ENCODE measurements at places on chromosomes 7 and 10.

- DNase-seq: no peak
Measured at GRCh38 chr10:106582291-106582690, 582.2 kb downstream of the SORCS1 start.

DNA sequence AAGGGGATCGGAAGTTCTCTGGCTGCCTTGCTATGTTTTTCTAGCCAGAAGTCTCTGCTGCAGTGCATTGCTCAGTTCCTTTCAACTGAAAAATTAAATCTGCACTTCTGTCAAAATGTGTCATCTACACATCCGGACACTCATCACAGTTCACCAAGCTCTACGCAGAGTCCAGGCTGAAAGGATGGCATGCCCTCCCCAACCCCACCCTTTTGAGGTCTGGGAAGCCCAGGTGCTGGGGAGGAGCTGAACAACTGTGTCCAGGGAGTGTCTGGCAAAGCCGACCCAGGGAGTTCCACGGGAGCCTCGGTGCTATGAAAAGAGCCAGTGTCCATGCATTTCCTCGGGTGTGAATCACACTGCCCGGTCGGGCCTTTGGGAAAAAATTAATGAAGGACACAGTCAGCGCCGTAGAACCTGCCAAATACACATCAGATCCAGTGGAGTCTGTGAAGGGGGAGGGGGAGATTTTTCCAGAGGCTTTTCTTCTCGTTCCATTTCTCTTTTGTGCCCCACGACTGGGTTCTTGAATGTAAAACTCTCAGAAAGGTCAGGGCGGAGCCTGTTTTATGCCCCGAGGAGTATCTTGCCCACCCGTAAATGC is 757 bp upstream of the PALS2 start:
- DNase-seq: peak; percentile 50

- DNase-seq: no peak
Measured at GRCh38 chr10:86960863-86961434, 2.5 kb downstream of the SNCG start.

GRCh38 chr10:9331583-9332008 is 1277.1 kb downstream of the GATA3 start:
- DNase-seq: no peak

Data from CD4-positive, alpha-beta T cell treated with Interleukin-6 for 4 hours (primary cell).